HS-27A (cell line): ENCODE measurements at places on chromosomes 5 and 9.

DNA sequence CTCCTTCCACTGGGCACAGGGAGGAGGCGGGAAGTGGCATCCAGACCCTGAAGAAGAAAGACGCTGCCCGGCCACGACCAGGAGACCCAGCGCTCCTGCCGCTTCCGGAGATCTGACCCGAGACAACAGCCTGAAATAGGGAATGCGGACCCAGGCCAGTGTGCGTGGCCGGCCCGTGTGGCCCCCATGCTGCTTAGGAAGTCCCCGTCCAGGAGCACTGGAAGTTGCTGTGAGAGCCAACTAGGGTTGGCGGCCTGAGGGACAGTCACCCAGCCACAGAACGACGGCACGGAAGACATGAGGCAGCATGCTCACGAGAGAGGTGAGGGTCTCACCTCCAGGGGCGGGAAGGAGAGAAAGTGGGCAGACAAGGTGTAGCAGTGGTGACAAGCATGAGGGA, 17.0 kb downstream of the SH3GLB2 start:
- DNase-seq, result no peak

DNA sequence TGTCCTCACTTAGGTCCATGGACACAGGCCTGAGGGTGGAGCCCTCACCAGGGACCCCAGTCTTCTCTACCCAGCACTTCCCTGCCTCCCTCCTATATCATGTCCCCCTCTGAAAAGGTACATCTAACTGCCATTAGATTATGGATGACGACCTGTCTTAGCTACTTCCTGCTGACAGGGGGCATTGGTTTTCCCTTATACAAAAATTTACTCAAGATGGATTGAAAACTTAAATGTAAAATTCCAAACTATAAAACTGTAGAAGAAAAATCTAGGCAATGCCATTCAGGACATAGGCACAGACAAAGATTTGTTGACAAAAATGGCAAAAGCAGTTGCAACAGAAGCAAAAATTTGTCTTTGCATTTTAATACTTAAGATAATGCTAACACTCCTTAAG, 623.2 kb upstream of the FAM174A start:
- DNase-seq, result no peak

- DNase-seq, result no peak
Measured at GRCh38 chr9:136796238-136796774, at the start of gene CCDC183. Gene CCDC183 (plus strand): TSS chr9:136796338. CDS start chr9:136796398, 60 bp downstream.

DNA sequence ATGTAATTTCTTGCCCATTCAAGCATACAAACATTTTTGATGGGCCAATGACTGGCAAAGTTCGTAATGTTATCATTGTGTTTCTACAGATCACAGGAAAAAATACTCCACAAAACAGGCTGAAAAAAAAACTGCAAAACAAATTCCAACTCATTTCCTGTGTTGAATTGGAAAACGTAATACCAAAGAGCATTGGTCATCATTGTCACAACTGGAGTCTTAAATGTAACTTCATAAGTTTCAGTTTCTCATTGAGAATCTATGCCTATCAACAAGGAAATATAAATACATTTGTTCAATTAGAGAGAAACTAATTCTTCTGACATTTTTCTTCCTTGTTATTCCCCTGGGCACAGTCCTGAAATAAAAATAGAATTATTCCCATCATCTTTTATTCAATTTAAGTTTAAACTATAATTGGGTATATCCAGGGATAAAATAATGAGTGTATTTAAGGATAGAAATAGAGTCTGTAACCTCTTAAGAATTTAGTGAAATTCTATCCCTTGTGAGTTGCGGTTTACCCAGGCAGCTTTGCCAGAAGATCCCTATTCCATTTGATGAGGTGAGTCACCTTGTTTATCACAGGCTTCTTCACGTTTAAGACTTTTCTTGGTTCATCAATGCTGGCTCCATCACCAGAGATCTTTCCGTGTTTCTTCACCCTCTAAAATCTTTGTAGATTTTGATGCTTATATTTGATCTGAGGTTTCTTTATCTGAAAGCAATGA, 112.7 kb upstream of the ITGA1 start:
- DNase-seq, result peak; percentile 40

DNA sequence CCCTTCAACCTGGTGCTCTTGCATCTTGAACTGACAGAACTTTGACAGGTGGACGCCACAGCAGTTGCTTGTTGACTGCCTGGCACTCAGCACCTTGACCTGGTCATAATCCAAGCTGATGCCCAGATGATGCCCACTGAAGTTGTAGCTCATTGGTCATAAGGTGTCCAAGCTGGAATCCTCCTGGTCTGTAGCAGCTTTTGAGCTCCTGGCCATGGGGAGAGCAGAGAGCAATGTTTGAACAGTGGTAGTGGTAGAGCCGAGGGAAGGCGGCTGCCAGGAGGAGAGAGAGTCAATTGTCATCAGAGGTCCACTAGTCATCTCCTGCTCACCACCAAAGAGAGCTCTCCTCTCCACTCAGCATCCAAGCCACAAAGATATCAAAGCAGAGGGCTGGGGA, 23.3 kb downstream of the CSF2 start:
- no peak for DNase-seq

GRCh38 chr9:110738982-110739381, 70.4 kb downstream of the MUSK start:
- DNase-seq, result no peak

DNA sequence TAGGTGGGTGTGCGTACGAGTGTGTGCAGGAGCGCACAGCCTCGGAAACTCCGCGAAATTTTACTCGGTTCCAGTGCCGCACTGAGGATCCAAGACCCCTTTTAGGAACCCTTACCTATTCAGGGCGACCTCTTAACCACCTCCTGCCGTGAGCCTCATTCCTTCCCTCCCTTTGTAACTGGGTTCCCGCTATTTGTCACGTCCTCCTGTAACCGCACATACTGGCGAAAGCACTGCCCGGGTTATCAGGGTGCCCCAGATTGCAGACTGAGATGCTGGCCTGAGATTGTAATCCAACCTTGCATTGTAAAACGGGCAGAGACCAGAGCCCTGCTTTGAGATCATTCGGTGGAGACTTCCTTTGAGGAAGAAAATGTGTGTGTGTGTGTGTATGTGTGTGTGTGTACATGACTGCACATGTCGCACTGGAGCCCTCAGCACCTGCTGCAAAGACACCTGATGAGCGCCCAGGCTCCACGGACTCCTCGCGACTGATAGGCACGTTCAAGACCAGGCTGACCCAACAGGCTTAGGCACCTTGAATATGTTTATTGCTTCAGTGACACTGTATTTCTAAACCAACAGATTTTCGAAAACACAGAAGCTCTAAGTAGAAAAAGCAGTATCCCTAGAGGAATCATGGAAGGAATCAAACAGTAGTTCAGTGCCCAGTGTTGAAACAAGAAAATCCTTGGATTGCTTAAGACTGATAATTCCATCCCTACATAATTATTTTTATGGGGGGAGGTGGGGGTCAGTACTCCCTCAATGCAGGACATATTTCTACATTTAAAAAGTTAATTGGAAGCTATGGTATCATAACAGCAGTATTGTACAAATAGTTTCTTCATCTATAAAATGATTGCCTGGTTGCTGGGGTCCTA, 86.5 kb upstream of the TNFAIP8 start:
- DNase-seq, result no peak

- no peak for DNase-seq
Measured at GRCh38 chr5:143284521-143284920, 119.0 kb downstream of the NR3C1 start.

- no peak for DNase-seq
Measured at GRCh38 chr5:157164521-157164920, 1.5 kb downstream of the GARIN3 start.

DNA sequence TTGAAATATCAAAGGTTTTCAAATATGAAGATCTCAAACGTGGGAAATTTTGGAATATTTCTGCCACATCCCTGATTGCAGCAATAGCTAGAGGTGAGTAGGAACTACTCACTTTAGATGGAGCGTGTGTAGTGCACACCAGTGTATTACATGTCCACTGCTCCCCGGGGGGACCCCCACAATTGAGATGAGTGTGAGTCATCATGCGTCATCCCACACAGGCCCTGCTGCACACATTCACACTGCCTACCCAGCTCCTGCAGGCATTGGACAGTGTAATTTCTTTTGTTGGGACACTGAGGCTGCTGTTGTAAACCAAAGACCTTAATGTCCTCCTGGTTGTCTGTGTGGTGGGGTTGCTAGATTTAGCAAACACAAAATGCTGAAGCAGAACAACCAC, 280.0 kb downstream of the GAS1 start:
- no peak for DNase-seq
